Stimulated activated CD8-positive, alpha-beta memory T cell treated with anti-CD3 and anti-CD28 coated beads, Interleukin-7, amount 100 ng/mL, for 24 hours (primary cell): ENCODE measurements at places on chromosomes 4 and X.

DNA sequence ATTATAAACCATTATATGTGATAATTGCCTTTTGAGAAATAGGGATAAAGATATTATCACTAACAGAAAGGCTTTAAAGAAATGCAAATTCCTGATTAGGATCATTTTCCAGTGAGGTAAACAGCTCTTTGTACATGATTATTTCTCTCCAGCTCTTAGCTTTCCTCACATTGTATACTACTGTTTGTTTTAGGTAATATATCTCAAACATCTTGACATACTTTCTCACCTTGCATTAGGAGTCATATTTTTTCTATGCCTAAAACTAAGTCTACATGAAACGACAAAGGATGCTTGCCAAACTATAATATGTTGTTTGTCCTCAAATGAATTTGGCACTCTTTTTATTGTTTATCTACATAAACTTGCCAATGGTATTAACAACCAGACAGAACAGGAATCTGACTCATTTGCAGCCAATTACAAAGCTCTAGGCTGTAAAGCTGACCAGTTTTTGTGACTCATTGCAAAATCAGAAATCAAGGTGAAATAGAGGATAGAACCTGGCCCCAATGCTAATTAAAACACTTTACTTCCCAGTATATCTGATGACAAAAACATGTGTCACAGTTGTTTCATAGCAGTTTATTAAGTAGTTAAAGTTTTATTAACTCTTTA lies 107.0 kb downstream of the IQCM start:
- no peak for DNase-seq

DNA sequence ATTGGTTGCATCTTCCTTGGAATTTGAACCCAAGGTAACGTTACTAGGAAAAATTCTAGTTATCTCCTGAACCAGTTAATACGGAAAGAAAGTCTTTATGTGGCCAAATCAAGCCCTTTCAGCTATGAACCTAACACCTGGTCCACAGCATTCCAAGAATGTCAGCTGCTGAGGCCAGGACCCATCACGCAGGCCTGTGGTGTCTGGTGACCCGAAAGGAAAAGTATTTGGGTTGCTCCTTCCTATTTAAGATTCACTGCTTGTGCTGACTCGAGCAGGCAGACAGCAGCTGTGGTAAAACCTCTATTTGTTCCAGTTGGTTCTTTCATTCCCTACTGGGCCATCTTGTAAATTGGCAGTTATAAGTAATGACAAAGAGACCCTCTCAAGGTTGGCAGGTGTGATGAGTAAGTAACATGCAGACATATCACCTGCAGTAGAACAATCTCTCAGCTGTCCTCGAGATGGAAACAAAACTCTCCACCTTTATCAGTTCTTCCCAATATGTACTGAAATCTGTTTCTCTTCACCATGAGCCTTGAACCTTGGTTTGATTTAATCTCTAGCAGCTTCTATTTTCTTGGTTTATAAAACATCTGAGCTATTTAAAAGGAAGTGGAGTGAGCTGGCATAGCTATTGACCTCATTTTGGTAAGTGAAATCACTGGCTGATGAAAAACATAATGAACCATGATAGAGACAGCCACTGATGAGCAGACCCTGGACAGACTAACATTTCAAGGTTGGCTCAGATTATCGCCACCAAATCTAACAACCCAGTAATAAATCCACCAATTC lies 182.1 kb upstream of the SMIM31 start:
- no peak for DNase-seq

DNA sequence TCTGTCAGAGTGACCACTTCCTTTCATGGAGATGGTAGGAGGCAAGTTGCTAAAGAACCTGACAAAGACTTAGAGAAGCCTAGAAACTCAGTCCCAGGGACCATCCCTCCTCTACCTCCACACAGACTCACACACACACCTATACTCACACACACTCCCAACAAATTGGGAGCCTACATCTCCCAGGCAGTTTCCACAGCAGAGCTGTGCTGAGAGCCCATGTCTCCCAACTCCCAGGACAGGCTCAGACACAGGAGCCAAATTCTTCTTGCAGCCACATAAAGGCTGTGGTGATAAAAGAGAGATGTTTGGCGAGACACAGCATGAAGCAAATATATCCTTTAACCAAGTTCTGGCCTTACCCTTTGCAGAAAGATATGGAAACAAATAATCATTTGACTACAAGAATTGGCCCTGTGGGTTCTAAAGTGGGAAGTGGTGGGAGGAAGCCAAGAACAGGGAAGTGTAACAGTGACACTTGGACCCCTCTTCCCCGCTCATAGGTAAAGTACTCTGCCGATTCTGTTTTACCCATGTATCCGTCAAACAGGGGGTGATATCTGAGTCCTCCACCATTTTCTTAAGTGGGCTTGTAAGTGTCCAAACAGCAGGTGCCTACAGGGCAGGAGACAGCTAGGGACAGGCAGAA lies 11.0 kb upstream of the IDS start:
- no peak for DNase-seq

- no peak for DNase-seq
Measured at GRCh38 chrX:139692908-139693307, 15.1 kb downstream of the MCF2 start.

DNA sequence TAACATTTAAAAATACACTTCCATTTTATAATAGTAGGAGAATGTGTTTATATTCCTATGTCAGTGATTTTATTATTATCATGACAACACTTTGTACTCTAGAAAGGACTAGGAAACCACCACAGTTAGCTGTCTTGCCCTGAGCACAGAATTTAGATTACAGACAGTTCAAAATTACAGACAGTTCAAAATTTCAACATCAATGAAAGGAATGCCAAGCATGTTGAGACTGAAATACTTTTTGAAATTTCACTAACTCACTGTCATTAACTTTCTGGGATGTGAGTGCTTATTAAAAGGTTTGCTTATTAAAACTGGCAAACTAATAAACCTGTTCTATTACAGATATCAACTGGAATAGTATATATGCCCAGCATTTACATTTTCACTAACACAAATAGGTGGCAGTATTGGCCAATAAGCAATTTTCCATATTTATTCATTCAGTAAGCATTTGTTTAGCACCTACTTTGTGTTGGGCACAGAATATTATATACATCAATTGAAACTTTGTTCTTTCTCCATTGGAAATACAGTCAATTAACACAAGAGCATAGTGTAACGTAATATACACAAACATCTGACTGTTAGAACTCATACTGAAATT lies 179.4 kb downstream of the FBXW7 start:
- no peak for DNase-seq

DNA sequence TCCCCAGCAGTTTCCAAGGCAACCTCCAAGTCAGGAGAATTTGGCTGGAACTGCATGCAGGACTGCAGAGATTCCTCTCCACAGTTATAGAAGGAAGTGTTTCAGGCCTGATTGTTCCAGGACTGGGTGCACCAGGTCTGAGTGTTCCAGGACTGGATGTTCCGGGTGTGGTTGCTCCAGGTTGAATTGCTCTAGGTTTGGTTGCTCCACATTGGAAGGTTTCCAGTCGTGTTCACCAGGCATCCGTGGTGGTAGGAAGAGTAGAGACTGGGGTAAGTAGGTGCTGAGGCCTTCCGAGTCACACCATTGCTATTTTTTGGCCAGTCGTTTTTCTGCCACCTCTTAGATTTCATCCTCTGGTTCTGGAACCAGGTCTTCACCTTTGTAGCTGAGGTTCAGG lies 105.4 kb downstream of the MSN start:
- no peak for DNase-seq

DNA sequence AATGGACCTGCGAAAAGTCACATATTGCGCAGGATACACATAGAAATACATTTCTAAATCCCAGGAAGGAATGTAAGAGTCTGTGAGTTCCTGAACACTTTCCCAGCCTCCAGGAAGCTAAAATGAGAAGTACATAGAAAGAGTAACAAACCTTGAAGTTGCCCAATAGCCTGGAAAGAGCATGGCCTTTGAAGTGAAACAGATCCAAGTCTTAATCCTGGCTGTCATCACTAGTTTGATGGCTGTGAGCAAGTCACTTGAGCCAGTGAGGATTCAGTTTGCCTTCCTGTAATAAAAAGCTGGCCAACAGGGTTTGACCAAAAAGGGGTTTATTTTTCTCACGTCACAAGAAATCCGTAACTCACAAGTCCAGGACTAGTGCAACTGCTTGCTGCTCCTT lies 69.8 kb downstream of the ARHGEF38 start:
- no peak for DNase-seq

DNA sequence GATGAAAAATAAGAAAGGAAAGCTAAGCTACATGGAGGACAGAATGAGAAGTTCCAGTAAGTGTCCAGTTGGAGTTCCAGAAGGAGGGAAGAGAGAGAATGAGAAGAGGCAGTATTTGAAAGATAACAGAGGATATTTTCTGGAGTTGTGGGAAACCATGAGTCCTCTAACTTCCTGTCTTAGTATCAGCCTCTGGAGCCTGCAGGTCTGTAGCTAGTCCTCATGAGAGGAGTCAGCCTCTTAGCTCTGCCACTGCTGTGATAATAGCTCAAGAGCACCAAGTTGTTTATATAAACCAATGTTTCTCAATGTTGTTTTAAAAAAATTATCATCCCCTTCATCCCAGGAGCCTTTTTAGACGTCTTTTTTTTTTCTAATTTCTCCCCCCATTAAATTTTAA lies 2.4 kb upstream of the PLAC1 start:
- DNase-seq, result no peak

DNA sequence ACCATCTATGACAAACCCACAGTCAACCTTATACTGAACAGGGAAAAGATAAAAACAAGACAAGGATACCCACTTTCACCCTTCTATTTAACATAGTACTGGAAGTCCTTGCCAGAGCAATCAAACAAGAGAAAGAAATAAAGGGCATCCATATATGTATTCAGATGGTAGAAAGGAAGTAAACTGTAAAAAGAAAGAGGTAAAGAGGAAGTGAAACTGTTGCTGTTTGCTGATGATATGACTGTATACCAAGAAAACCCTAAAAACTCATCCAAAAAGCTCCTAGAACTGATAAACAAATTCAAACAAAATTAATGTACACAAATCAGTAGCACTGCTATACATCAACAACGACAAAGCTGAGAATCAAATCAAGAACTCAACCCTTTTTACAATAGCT lies 538.7 kb upstream of the PABPC4L start:
- no peak for DNase-seq

- DNase-seq, result no peak
Measured at GRCh38 chrX:39440799-39441284, 639.6 kb downstream of the MID1IP1 start.
